ENCODE measurements at places on chromosomes 6 and 20.

DNA sequence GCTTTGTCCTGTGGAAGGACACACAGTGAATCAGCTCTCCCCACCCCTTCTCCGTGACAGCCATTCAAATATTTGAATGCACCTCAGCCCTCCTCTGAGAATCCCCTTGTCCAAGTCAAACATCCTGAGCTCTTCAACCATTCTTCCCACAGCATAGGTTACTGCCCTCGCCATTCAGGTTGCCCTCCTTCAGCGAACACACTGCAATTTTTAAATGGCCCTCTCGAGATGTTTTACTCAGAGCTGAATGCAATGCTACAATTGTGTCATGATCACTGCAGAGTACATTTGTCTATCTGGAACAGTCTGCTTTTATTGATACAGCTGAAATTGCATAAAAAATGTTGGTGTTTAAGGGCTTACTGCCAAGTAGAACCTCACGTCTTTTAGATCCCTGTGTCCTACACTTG, 48.9 kb downstream of the SLC2A12 start:
- no peaks in the 10 kb centered on the region for H3K36me3 ChIP-seq
- H3K27ac ChIP-seq, result no peak overlapping the region
- H3K4me3 ChIP-seq, result no peak overlapping the region
- H3K27me3 ChIP-seq, result peaks cover 25% of the 10 kb centered on the region
- no peaks in the 10 kb centered on the region for H3K4me1 ChIP-seq

DNA sequence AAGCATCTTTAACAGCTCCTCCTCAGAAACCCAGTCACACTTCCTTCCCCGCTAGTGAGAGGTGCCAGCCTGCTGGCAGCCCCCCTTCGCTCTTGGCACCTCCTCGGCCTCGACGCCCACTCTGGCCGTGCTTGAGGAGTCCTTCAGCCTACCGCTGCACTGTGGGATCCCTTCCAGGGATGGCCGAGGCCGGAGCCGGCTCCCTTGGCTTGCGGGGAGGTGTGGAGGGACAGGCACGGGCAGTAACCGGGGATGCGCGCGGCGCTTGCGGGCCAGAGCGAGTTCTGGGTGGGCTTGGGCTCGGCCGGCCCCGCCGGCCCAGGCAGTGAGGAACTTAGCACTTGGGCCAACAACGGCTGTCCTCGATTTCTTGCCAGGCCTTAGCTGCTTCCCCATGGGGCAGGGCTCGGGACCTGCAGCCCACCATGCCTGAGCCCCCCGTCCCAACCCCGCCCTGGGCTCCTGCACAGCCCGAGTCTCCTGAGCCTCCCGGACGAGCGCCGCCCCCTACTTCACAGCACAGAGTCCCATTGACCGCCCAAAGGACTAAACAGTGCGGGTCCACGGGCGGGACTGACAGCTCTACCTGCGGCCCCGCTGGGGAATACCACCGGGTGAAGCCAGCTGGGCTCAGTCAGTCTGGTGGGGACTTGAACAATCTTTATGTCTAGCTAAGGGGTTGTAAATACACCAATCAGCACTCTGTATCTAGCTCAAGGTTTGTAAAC, 51.6 kb downstream of the RIOK1 start:
- no peak overlapping the region for H3K4me3 ChIP-seq
- peaks cover 15% of the 10 kb centered on the region for H3K4me1 ChIP-seq
- H3K27me3 ChIP-seq, result peaks cover 8% of the 10 kb centered on the region
- H3K36me3 ChIP-seq, result no peaks in the 10 kb centered on the region

DNA sequence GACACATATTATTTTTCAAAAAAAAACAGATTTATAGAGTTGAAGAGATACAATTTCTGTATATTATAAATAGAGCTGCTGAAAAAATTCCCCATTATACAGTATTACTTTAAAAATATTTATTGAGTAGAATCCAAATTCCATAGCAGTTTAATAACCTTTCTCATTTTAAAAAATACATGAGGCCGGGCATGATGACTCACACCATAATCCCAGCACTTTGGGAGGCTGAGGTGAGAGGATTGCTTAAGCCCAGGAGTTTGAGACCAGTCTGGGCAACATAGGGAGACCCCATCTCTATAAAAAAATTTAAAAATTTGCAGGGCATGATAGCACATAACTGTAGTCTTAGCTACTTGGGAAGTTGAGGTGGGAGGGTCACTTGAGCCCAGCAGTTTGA, 13.0 kb downstream of the ATRN start:
- no peaks in the 10 kb centered on the region for H3K27me3 ChIP-seq
- H3K4me1 ChIP-seq, result no peaks in the 10 kb centered on the region
- H3K4me3 ChIP-seq, result no peak overlapping the region
- no peak overlapping the region for H3K27ac ChIP-seq

- no peaks in the 10 kb centered on the region for H3K36me3 ChIP-seq
- no peak overlapping the region for H3K4me3 ChIP-seq
- no peak for DNase-seq
- no peaks in the 10 kb centered on the region for H3K27me3 ChIP-seq
- no peak overlapping the region for H3K27ac ChIP-seq
Observed at GRCh38 chr6:140178935-140179334, 804.5 kb upstream of the CITED2 start.

- H3K4me1 ChIP-seq, result peaks cover 13% of the 10 kb centered on the region
- peak overlapping the region; percentile 79 for H3K4me3 ChIP-seq
- DNase-seq, result peak; percentile 65
Observed at GRCh38 chr20:58693226-58694006, 816 bp downstream of the NPEPL1 start.

DNA sequence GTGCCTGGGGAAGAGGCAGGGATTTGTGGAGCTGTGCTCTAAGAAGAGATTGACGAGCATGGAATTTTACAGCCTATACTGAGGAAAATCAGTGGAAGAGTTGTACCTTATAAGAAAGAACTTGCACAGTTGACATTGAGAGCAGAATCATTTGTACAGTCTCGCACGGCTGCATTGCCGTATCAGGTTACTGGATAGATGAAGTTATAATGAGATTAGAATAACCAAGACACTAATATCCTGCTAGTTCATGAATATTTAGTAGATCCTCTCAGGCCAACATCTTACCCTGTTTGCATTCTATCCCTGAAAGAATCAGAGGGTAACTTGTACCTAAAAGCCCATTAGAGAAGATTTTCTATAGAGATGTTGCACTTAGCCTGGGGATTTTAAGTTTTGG, 447.1 kb downstream of the PREX1 start:
- no peak for DNase-seq
- no peaks in the 10 kb centered on the region for H3K4me1 ChIP-seq
- no peak overlapping the region for H3K4me3 ChIP-seq
- no peak overlapping the region for H3K27ac ChIP-seq
- H3K36me3 ChIP-seq, result no peaks in the 10 kb centered on the region

Measured in activated naive CD8-positive, alpha-beta T cell treated with anti-CD3 and anti-CD28 coated beads, Interleukin-2, amount 10 ng/mL, durations not matched to agents 7 days and 5 days (primary cell).